NCI-H1092 (cell line): ENCODE measurements at places on chromosomes 3 and 15.

GRCh38 chr3:125395091-125395490, 20.0 kb upstream of the ZNF148 start:
- DNase-seq = no peak

DNA sequence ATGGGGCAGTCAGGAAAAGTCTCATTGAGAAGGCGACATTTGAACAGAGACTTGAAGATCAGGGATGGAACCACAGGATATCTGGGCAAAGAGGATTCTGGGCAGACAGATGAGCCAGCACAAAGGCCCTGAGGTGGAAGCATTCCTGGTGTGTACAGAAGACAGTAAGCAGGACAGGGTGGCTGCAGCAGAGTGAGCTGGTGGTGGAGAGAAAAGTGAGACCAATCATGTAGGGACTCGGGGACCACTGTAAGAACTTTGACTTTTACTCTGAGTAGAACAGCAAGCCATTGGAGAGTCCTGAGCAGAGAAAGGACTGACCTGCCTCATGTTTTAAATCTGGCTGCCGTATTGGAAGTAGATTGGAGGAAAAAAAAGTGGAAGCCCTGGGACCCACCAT, 29.9 kb upstream of the LRRFIP2 start:
- no peak for DNase-seq

GRCh38 chr15:93110502-93111040, 21.6 kb upstream of the RGMA start:
- no peak for DNase-seq

GRCh38 chr15:31557899-31558298, 231.3 kb downstream of the KLF13 start:
- DNase-seq = no peak

GRCh38 chr15:79970181-79970580, 815 bp downstream of the BCL2A1 start:
- no peak for DNase-seq

GRCh38 chr15:94829887-94830884, 598.8 kb downstream of the MCTP2 start:
- DNase-seq = no peak

DNA sequence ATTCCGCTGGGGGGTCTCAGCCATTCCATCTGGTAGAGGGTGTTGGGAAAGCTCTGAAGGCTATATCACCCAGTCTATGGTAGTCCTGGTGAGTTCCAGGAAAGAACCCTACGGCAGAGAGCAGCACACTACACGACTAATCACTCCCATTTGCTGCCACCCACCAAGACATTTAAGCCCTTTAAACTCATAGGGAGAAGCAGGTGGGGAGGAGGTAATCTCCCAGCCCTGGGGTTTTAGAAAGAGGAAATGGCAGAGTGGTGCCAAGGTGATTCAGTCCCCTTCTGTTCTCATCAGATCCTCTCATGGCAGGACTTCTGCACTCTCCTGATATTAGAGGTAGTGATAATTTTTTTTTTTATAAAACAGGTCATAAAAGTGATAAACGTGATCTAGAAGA, 10.6 kb upstream of the VWA5B2 start:
- DNase-seq = no peak

DNA sequence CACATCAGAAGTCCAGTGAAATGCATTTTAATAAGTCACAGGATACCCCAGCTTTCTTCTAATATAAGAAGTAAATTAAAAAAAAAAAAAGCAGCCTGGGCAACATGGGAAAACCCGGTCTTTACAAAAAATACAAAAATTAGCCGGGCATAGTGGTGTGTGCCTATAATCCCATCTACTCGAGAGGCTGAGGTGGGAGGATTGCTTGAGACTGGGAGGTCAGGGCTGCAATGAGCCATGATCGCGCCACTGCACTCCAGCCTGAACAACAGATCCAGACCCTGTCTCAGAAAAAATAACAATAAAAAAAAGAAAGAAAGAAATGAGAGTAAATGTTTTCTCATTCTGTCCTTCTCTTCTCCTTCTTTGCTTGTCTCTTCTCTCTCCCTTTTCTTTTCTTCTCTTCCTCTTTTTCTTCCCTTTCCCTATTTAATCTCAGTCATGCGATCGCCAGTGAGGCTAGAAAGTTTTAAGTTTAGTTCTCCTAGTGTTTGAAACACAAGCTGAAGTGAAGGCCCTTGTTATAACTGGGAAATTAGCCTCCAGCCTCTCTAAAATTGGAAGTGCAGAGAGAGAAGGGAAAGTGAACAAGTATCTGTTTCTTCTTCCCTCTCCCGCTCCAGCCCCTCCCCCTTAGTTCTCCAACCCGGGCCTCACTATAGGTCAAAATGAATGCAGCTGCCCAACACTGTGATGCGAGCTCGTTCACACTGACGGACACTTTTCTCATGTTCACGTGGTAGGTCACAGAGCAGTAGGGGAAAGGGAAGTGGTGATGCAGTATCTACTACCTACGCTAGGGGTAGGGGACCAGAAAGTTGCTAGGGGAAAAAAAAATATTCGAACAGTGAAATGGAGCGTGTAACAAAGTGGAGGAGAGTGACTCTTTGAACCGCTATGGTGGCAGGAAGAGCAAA, 23.5 kb upstream of the TSC22D2 start:
- DNase-seq = no peak

DNA sequence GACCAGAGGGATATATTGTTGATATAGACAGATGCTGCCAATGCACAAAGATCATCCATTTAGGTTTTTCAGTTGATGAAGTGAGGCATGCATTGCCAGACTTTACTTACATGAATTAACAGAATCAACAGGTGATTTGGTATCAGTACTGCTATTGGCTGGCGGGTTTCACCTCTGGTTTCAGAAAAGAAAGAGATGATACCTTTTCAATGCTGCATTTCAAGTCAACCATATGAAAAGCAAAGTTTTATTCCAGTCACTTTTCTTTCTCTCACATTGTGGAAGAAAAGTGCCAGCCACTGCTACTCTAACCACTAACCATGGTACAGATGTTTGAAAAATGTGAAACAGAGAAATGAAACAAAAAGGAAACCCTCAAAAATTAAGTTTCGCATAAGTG, 289.1 kb downstream of the TIGIT start:
- DNase-seq = no peak

GRCh38 chr3:169998668-169999131, 32.1 kb downstream of the SEC62 start:
- DNase-seq = no peak

DNA sequence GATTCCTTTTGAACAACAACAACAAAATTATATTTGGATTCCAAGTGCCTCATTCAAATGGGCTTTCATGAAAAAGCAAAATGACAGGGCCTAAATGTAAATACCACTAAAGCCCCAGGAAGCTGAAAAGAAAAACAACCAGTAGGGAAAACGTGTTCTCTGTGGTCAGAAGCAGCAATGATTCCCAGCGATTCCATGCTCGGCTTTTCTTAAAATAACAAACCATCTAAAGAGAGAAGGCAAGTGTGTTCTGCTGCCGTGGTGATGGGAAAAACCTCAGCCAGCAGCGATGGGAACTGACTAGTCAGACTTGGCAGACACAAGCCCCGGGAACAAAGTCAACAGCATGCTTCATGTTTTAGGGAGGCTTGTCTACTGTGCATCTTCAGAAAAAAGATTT, 153.6 kb downstream of the TNIK start:
- DNase-seq = no peak

GRCh38 chr15:73081321-73081958, 29.2 kb downstream of the NEO1 start:
- peak; percentile 17 for DNase-seq

DNA sequence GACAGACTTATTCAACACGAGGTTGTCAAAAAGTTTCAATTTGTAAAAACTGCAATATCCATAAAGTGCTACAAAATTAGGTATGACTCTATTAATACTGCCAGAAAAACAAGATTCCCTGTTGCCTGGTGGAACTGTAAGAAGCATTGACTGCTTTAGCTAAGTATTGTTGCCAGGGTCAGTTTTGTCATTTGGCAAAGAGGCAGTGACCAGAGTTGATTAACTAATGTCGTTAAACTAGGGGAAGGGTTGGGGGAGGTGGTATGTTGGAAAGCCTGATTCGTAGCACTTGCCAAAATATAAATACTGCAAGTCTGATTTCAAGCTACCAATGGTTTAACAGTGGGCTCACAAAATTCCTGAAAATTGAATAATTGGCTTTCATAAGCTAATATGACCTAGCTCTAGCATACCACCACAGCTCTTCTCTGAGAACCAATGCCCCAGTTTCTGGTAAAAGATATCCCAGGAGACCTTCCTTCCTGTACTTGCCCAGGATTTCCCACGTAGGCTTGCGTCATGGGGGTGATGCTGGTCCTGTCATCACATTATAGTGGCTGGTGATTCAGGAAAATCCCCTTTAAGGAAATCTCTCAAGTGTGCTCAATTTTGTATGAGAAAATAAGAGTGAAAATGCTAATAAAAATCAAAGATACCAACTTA, 266.4 kb upstream of the TBC1D5 start:
- no peak for DNase-seq

DNA sequence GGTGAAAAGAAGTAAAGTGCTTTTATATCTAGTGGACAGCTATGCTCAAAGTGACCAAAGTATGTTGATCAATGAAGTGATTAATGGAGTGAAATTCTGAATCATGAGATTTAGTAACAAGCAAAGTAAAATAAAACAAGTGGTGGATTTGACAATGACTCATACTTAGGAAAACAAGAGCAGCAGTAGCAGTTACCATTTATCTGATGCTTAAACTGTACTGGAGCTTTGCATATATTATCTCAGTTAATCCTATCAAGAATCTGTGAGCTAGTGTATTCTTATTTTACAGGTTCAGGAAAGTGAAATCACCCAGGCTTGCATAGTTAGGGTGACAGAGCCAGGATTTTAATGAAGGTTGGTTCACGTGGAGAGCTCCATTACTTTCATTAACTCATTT, 50.6 kb upstream of the SPATA16 start:
- DNase-seq = no peak

GRCh38 chr3:124916837-124917409, 17.6 kb downstream of the MUC13 start:
- DNase-seq = no peak

- DNase-seq = no peak
Measured at GRCh38 chr15:42016971-42017370, 3.9 kb downstream of the PLA2G4E start.

- DNase-seq = no peak
Measured at GRCh38 chr15:50138391-50138790, 19.4 kb upstream of the ATP8B4 start.

DNA sequence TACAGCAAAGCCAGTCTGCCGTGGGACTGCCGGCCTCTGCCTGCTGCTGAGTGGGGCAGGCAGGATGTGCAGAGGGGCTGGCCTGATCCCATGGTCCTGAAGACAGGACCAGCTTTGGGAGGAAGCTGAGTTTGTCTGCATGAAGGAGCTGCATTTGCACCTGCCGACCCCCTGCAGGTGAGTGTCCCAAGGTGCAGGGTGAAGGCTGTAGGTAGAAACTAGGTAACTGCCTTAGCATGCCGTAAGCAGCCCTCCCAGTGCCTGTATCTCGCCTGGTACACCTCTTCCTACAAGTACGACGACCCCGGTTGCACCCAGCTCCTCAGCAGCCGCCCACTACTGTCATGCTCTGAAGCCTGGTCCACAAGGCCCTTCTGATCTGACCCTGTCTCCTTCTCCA, 34.9 kb downstream of the AMOTL2 start:
- DNase-seq = no peak

DNA sequence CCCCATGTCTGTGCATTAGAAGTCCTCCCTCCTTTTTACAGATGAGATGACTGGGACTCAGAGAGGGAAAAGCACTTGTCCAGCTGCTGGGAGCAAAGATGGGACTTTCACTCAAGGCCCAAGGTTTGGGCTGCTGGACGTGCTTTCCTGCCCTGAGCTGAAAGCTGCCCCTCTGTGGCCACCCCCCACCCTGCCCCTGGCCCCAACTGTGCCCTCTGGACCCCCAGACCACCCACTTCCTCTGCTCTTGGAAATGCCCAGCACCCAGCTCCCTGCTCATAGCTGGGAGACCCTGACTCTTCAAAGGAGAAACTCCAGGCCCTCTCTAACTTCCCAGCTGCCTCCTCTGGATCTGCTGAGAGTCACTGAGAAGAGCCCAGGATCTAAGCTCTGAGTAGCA, 20.7 kb downstream of the GRIP2 start:
- no peak for DNase-seq

DNA sequence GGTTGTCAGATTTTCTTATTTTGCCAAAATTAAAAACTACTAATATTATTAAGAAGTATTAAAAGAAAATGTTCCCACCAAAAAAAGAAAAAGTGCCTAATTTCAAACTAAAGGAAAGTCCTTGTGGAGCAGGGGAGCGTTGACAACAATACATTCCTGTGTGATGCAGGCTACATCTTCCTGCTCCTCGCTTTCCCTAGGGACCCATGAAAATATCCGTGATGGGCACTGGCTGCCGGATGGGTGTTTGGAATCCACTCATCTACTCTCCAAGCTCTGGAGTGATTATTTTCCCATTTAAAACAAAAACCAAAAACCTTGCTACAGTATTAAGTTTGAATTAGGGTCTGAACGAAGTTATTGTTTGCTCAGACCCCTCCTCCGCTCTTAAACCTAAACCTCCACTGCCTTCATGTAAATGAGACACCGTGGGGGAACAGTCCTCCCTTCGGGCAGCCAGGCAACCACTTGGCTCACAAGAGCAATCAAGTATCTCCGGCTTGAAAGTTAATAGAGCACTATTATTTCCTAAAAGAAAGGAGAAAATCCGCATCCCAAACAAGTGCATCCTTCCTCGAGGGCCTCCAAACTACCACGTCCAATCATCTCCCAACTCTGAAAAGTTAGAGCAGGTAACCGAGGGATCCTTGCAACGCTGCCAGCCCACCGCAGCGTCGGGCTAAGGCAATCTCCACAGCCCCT, 1.5 kb downstream of the ITGB5 start:
- no peak for DNase-seq

- DNase-seq = no peak
Measured at GRCh38 chr3:13501521-13501920, 21.4 kb downstream of the HDAC11 start.

DNA sequence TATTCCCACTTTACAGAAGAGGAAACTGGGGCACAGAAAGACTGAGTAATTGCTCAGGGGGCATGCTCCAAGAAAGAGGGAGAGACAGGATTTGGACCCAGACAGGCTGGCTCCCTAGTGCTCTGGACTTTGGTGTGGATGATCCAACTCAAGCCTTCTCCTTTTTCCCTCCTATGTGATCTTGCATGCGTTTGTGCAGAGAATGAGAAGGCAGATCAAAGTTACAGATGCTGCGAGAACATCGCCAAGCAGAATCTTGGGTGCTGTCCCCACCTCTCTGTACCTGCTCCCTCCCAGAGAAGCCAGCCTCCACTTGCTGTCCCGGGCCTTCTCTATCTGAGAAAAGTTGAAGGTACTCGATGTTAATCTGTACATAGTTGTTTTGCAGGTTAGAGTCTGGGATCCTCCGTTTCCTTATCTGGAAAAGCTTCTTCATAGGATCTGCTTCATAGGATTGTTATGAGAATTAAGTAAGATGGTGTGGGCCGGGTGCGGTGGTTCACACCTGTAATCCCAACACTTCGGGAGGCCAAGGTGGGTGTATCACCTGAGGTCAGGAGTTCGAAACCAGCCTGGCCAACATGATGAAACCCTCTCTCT, 10.2 kb downstream of the GNB5 start:
- DNase-seq = no peak

- DNase-seq = no peak
Measured at GRCh38 chr3:112376241-112376911, 43.4 kb downstream of the CD200 start.
